Stimulated activated CD8-positive, alpha-beta memory T cell treated with anti-CD3 and anti-CD28 coated beads, Interleukin-7, amount 100 ng/mL, for 1 hour (primary cell): ENCODE measurements at places on chromosomes 2 and 18.

- DNase-seq: no peak
These were observed 1.6 kb downstream of the MTCL1 start for GRCh38 chr18:8706791-8707555.

- no peak for DNase-seq
These were observed 1.4 kb upstream of the HSBP1L1 start for GRCh38 chr18:79962835-79963657.

- DNase-seq: no peak
These were observed 271.8 kb downstream of the MBD2 start for GRCh38 chr18:53952700-53953099.

DNA sequence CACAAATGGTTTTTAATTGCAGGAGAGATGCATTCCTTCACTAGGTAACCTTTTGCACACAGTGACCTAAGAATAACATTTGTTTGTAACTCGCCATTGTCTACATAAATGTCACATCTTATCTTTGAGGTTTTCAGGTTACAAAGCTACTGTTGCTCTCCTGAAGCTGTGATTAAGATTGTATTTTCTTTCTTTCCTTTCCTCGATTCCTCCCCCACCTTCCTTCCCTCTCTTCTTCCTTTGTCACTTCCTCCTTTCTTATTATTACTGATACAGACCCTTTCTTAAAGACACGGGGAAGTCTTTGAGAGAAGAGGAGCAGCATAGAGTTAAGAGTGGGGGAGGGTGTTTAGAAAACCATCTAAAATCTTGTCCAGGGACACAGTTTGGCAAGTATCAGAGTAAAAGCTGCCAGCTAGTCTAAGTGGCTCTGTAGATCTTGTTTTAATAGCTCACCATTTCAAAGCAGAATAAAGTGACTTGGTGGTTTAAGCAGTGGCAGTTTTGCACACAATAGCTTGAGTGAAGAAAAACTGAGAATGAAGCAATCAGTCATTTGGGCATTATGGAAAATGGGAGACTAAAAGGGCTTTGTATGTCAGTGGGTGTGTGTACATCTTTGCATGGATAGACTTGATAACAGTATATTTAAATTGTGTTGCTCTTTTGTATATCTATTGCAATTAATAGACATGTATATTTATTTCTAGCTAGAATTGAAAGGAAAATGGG lies 10.9 kb downstream of the CERS6 start:
- no peak for DNase-seq

DNA sequence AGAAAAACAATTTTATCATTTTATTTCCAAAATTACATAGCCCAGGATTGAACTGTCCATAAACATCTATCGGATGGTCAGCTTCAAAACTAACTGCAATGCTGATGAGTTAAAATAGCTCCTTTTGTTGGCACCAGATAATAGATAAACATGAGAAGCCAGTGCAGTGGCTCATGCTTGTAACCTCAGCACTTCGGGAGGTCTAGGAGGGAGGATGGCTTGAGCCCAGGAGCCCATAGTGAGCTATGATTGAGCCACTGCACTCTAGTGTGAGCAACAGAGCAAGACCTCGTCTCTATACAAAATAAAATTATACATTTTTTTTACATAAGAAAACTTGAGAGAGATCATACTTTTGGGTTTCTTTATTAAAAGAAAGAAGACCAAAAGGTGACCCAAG lies 34.6 kb upstream of the IMPA2 start:
- no peak for DNase-seq

- DNase-seq: no peak
These were observed 68.3 kb downstream of the CRACDL start for GRCh38 chr2:98867539-98868309.

DNA sequence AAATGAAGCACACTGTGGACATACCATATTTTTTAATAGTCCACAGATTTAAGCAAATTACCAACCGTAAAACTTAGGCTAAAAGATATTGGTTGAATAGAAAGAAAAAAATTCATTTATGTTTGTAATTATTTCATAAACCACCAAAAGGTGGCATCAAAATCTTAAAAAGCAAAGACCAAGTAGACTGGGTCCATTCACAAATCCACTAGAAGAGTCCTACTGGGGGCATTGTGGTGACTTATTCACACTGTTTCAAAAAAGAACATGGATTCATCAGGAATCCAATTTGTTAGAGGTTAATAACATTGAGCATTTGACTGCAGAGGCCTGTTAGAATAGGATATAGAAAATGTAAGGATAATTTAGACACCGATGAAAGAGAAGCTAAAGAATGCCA lies 194.9 kb upstream of the KYNU start:
- DNase-seq: no peak

DNA sequence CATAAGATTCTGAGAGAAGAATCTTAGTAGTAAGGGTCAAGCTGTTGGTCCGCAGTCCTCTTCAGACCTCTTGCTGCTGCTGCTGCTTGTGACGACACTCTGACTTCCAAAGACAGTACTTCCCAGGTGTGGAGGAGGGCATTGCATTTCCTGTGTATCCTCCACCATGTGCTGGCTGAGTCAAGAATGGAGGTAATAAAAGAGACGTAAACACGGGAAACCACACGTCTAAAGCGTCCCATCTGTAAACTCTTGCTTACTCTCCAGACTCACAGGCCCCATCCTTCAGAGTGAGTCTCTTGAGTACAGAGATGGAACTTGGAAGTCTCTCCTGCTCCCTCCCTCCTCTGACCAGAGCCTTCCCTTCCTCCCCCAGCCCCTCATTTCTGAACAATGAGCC lies 25.6 kb downstream of the KLHL29 start:
- DNase-seq: no peak

DNA sequence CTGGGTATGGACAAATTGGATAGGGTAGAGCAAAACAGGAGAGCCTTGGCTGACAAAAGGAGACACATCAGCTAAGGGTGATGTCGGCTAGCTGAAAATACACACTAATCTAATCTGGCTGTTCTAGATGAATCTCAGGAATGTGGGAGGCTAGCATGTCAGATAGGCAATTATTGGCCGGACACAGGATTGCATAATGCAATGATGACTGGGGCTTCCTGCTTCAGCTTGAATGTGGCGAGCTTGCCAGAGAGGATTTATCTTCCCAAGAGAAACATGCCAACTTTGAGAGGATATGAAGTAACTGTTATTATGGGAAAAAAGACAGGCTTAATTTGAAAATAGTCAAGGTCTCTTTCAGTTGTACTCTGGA lies 102.4 kb downstream of the TRIB2 start:
- DNase-seq: no peak

DNA sequence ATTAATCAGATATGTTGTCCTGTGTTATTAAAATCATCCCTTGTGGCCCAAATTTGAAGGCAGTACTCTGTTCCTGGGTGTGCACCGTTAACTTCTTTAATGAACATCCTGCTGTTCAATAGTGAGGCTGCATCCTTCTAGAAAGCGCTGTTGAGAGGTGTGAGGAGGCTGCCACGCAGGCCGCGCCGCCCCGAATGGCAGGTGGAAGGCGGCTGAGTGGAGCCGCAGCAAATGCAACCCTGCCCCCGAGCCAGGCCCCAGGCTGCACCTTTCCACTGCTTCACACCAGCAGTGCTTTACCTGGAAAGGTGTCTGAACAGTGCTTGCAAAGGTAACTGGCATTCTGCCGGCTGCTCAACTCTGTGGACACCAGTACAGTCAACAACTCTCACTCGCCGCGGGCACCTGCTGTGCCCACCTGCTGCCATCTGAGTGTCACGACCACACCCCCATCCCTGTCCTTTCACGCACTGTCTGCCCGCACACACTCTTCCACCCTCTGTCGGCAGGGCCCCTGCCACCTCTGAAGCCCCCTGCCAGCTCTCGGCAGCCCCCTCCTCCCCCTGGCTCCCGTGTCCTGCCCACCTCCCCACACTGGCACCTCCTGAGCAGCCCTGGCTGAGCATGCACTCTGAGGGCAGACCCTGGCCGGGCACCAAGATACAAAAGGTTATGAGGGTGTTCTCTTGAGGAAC lies 70.9 kb downstream of the ODC1 start:
- DNase-seq: no peak

DNA sequence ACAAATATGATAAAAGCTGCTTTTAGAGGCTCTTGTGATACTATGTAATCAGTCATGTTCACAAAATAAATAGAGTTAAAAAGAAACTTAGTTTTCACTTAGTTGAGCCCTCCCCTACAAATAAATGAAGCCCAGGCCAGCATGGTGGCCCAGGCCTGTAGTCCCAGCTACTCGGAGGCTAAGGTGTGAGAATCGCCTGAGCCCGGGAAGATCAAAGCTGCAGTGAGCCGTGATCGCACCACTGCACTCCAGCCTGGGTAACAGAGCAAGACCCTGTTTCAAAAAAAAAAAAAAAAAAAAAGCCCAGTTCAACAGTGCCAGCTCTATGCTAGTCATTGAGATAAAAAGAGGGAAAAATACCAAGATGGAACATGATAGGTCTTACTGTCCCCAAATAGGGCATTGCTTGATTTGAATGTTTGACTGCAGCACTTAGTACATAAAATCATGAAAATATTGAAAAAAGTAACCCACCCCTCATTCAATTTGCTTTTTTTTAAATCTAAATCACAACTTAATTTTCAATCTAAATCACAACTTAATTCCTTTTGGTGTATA lies 1.5 kb downstream of the ASNSD1 start:
- DNase-seq: no peak

- DNase-seq: no peak
These were observed 171.0 kb upstream of the ZFP36L2 start for GRCh38 chr2:43397411-43397810.
